ENCODE measurements at places on chromosomes 2 and 18.

DNA sequence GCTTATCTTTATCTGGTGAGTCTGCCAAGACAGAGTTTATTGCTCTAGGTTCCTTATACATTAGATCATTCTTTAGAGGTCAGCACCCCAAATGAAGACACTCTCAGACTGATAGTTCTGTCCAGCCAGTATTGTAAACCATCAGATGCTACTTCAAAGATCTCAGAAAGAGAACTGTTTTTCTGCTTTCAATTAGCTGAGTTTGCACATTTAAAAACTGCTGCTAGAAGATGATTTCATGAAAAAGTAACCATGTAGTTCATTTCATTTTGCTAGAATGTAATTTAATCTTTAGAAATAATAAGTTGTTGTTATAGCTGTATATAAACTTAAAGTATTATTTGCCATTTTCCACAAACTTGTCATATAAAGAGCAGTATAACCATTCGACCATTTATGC, 344.5 kb upstream of the ATP5MC3 start:
- DNase-seq = no peak

DNA sequence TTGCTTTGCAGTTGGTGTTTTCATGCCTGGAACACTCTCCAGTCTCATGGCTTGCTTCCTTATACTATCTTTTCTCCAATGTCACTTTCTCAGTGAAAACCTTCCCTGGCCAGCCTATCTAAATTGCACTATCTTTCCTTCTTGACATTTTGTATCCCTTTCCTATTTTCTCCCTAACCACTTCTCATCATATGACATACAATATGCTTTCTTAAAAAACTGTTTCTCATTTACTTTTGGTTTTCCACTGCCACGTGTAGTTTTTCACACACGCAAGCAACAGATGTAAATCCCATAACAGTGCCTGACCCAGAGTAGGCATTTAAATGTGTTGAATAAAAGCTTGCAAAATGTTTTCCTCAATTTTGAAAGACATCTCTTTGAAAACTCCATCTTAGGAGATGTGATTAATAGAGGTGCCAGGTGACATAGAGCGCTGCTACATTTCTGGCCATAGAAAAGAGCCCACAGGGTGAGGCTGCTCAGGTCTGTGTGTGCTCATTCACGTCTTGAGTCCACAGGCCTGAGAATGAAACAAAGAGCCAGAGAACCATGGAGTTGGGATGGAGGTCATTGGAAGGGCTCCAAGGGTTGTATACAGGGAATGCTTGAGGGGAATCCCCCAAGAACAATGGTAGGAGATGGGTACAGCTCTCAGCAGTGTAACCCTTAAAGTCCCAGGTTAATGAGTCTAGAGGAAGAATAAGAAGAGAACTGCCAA, 12.7 kb downstream of the ZNF24 start:
- no peak for DNase-seq

DNA sequence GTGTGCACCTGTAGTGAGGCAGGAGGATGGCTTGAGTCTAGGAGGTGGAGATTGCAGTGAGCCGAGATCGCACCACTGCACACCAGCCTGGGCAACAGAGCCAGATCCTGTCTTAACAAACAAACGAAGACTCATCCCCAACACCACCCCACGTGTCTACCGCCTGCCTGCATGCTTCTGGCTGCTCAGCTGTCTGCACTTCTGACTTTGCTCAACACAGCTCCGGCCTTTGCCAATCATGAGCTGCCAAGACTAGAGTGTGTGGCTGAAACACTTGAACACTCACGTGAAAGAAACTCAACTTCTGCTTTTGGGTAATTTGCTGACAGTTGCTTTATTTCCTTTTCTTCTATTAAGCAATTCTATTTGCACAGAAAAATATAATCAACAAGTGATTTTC, 32.1 kb upstream of the SP3 start:
- no peak for DNase-seq

DNA sequence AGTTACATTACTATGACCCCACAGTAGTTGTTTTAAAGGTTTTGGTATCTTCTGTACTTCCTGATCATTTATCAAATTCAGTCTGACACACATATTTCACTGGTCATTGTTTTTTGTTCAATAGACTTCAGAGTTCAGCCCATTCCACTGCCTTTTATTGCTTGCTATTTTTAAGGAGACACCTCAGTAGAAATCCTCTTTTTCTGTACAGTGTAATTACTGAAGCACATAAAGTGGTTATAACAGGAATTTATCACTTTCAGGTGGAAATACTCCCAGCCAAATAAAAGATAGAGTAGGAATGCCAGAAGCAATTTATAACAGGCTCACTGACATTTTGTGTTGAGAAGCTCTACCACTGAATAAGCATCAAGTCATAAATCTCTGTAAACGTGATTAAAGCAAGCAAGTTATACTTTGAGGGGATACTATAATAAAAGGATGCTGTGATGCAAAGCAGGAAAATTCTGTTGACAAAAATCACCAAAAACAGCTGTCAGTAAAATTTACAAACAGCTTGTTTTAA, 6.6 kb upstream of the BARD1 start:
- DNase-seq = no peak

DNA sequence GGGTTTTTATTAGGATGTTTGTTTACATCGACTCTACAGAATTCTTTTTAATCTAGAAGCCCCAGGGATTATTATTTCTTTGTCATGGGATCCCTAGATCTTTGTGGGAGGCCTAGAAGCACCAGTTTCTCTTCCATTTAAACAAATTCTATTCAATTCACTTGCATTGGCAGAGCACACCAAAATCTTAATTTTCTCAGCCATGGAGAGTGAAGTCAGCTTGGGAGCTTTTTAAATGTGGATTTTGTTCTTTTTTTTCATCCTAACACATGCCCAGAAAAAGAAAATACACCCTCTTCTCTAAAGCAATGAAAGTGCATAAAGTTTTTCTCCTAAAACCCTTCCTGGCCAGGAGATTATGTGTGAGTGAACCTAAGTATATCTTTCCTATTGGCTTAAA, 38.5 kb downstream of the CDCA7 start:
- DNase-seq = no peak

All from cortex of kidney (tissue), 1 donor.